NCI-H146 (cell line): ENCODE measurements at places on chromosomes 13 and 19.

GRCh38 chr13:52949044-52949443, 79.6 kb upstream of the OLFM4 start:
- DNase-seq: no peak

DNA sequence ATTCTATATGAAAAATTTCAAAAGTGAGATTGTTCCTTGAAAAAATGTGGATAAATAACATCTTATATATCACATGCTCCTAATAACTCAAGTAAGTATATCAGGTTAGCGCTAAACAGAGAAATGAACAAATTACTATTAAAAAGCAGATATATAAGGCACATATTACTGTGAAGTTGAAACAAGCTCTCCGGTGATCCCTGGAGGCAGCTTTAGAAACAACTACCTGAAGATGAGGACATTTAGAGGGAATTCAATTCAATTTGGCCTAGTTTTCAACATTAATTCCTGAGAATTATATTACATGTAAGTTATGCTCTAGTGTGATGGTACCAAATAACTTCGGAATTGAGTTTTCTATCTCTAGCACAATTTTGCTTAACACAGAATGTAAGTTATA, 1373.6 kb upstream of the SPRY2 start:
- no peak for DNase-seq

GRCh38 chr13:42377640-42378382, 105.9 kb downstream of the AKAP11 start:
- DNase-seq: no peak

- peak; percentile 9 for DNase-seq
Measured at GRCh38 chr13:71871176-71871754, 4.3 kb upstream of the DACH1 start.

- no peak for DNase-seq
Measured at GRCh38 chr19:29379257-29380021, 146.4 kb upstream of the VSTM2B start.
